ENCODE measurements at places on chromosomes 2 and 18.
A peak's percentile ranks its signal among the peaks of the same experiment; 100 is the strongest.

DNA sequence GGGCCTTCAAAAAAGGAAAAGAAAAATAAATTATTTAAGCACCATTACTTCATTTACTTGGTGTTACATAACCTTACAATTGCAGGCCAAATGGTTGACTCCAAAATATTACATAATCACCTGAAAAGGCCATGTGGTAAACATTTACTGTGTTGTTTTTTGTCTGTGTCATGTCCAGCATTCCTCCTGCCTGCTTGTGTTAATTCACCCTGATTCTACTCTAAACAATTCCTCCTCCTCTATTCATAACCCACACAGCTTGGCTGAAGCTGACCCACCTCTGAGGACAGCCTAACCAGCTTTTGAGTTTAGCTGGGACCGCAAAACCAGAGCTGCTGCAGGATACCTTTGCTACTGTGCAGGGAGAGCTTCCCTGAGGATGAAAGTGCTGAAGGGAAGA is 35.4 kb downstream of the TMX3 start:
- DNase-seq, result no peak

GRCh38 chr2:152718909-152719645 is 657 bp downstream of the ARL6IP6 start:
- peak; percentile 71 for DNase-seq

DNA sequence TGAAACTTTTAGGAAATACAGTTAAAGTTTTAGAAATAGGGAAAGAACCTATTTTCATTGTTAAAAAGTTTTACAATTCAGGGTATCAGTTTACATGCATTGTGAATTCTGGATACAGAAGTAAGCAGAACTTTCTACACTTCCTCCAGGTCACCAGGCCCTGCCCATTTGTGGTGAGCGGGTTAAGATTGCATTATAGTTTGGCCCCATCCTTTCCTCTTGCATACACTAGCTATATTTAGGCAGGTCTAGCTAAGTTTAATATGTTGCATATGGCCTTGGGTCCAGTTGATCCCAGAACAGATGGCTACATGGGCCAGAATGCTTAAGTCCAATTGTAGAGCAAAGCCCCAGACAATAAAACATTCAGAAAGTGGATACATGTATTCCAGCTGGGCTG is 4.8 kb downstream of the VWA3B start:
- DNase-seq, result no peak

GRCh38 chr18:9140381-9140780 is 3.8 kb downstream of the ANKRD12 start:
- DNase-seq, result no peak

GRCh38 chr2:207149249-207150213 is 16.2 kb downstream of the KLF7 start:
- peak; percentile 30 for DNase-seq

DNA sequence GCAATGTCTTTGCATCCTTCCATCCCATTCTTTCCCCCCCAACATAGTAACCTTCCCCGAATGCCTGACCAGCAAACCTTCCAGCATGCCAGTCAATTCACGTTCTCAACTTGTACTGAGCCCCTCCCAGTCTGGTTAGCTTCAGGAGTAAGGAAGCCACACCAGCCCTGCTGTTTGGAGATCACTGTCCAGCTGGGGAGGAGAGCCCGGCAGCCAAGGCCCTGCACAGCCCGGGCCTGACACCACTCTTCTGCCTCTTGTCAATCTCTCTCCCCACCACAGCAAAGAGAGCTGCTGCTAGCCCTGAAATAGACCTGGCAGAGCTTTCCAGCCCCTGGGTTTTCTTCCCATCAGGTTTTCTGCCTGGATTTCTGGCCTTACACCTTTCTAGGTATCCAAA is 185.8 kb upstream of the ID2 start:
- no peak for DNase-seq

GRCh38 chr2:121613152-121613551 is 36.1 kb downstream of the CLASP1 start:
- DNase-seq, result no peak

- DNase-seq, result no peak
Measured at GRCh38 chr2:130358420-130359350, 2.8 kb downstream of the PTPN18 start.
